ENCODE measurements at places on chromosomes 6 and 20.

GRCh38 chr20:44428174-44429016, 47.3 kb upstream of the TTPAL start:
- no peak for DNase-seq

DNA sequence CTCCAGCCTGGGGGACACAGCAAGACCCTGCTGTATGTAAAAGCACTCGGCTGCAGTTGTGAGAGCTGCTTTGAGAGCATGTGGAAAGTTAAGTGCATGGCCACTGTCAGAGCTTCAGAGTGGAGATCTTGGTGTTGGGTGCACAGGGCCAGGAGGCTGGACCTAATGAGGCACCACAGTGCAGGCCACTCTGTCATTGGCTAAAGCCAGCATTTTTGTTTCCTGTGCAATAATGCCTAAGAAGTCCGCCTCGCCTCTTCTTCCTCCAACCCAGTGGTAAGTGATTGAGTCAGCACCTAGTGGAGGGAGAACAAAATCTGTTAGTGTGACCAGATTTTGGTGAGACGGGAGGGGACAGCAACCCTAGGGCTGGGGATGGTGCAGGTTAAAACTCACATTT, 60.6 kb downstream of the SSR1 start:
- no peak for DNase-seq

DNA sequence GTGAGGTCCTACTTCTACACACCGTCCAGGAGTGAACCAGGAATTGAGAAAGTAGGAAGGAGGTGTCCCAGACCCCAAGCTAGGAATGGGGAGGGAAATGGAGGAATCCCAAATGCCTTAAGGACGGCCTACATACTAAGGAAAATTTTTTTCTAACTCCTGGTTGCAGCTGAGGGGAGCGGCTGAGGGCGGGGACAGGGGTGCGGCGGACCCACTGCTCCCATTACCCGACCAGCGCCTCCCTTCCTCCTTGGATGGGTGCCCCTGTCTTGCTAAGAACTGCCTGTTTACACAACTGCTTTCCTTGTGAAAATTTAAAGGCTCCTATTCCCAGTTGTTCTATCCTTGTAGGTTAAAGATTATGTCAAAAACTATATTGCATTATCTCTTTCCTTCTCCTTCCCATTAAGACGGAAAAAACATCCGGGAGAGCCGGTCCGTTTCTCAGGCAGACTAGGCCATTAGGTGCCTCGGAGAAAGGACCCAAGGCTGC, 699 bp upstream of the HSPA1B start:
- DNase-seq: no peak

DNA sequence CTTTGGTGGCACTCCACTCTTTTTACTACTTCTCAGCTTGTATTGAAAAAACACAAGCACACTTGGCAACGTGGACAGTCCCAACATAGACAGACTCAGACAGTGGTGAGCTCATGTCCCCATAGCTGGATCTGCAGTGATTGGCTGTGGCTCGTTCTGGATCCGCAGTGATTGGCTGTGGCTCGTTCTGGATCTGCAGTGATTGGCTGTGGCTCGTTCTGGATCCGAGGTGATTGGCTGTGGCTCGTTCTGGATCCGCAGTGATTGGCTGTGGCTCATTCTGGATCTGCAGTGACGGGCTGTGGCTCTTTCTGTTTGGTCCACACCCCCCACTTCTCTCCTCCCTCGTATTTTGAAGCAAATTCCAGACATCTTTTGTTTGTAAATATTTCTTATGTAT, 28.0 kb downstream of the OSBPL2 start:
- DNase-seq: no peak

- DNase-seq: no peak
Observed at GRCh38 chr20:17083738-17084137, 143.1 kb upstream of the PCSK2 start.

DNA sequence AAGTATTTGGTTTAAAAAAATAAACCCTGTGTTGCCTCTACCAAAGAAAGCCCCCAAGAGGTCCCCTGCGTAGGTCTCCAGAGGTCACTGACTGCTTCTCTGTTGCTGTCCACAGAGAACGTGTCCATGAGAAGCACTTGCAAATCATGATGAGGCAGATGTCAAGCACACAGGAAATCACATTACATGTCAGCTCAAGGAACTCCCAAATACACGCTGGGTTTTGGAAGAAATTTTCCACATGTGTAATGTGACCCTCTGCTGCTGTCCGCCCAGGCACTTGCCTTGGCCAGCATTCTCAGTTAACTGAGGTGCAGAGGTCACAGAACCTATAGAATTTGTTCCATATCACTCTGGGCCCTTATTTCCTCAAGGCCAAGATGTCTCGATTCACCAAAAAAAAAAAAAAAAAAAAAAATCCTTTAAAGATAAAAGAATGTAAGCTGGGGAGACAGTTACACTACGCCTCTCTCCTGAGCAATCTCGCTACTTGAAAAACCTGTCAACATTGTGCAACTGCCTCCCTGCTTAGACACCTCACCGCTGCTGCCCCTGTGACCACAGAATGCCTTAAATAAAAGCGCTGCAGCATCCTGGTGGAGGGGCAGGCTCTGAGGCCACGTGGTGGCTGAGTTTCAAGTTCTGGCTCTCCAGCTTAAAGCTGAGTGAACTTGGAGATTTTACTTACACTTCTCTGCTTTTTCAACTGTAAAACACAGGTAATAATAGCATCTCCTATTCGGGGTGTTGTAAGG, 42.3 kb downstream of the SLC22A23 start:
- DNase-seq: no peak

DNA sequence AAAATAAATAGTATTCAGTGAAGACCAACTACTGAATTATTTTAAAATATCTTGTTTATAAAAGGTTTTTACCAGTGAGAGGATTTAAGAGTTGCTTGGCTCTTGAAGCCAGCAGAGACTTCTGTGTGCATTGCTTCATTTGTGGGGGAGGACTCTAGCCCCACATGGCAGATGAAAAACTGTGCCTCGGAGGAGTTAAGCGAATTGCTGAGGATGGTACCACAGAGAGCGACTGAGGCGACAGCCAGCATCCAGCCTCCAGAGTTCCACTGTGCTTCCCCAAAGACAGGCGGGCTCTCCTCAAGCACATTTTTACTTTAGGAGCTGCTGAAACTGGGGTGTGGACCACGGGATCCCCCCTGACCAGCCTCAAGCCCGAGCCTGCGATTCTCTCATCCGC, 80.7 kb downstream of the THBS2 start:
- DNase-seq: no peak

- DNase-seq: no peak
Observed at GRCh38 chr6:145267076-145267867, 468.0 kb downstream of the EPM2A start.

DNA sequence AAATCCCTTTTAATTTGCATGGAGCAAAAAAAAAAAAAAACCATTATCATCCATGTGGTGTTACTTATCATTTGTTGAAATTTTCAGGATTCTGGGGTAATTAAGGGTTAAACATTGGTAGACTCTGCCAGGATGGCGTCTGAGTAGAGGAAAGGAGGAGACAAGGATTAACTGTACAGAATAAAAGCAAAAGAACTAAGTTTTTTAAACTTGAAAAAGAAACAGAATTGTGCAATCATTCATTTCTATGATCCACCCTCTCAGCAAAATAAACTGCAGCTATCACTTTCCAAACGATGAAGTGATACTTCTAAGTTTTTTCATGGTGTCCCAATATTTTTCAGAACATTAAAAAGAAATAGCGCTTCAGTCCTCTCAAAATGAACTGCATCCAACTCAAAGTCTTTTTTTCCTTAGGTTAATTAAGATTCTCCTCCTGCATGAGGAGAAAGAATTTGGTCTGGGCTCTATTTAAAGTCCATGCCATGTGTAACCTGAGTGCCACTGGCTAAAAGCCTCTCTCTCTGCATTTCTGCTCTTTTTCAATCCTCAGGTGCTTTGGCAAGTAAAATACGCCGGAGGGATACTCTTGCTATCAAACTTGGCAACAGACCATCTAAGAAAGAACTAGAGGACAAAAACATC, 69.5 kb upstream of the LTV1 start:
- no peak for DNase-seq

DNA sequence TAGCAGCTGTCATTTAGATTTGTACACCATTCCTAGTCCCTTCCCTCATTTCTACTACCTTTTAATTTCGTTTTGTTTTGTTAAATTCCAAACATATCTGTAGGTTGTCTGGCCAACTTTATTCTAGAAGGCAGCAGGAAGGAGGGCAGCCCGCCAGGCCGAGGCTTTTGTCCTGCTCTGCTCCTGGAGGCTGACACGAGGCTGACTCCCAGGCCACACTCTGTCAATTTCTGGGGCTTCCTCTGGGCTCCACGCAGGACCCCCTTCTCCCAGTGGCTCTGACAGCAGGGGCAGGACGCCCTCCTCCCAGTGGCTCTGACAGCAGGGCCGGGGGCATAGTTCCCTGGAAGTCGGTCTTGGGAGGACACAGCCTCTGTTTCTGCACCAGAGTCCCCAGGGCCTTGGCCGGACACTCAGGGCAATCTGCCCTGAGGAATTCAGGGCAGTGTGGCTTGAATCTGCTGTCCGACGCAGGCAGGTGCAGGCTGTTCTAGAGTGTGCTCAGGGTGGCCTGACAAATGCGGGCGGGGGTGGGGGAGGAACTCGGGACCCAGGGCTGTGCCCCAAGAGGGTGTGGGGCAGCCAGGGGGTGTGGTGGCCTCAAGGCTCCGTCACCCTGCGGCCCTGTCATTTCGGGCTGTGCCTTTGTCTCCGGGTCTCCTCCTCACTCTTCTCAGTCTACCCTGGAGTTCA, 11.8 kb downstream of the SMOC2 start:
- DNase-seq: no peak

- no peak for DNase-seq
Observed at GRCh38 chr6:6697620-6698019, 109.1 kb downstream of the LY86 start.

GRCh38 chr6:165641672-165642156, 21.3 kb downstream of the PDE10A start:
- DNase-seq: no peak

DNA sequence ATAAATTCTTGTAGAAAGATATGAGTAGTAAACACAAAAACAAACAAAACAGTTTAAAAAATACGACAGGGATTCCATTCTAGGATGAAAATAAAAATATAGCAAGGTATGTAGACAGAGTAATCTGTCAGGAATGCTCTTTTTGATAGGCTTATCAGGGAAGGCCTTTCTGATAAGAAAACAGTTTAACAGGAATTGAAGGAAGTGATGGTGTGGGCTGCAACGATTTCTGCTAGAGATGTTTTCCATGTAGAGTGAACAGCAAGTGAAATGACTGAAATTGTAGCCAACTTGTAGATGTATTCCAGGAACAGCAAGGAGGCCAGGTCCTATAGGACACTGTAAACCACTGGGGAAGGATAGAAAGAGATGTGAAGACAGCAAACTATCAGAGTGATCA, 689.7 kb upstream of the GJE1 start:
- no peak for DNase-seq

DNA sequence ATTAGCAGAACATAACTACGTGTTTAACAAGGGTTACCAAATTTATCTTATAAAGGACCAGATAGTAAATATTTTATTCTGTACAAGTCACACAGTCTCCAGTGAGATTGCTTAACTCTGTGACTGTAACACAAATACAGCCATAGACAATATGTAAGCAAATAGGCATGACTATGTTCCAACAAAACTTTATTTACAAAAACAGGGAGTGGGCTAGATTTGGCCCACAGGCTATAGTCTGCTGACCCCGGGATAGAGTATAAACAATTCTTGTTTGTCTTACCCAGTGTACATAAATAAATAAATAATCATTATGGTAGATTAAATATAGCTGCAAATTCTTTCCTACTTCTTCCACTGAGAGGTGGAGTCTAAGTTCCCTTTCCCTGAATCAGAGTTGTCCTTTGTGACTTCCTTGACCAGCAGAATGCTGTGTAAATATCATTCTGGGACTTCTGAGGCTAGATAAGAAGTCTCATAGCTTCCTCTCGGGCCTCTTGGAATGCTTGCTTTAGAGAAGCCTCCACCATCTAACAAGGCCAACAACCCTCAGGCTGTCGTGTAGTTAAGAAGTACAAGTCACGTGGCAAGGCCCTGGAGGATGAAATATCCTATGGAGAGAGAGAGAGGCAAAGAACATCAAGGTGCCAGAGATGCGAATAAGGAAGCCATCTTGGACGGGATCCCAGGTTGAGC, 59.1 kb upstream of the TMEM244 start:
- no peak for DNase-seq

- no peak for DNase-seq
Observed at GRCh38 chr6:17450397-17450796, 57.0 kb downstream of the CAP2 start.

GRCh38 chr20:2509794-2510193, 1.1 kb upstream of the ZNF343 start:
- DNase-seq: no peak

DNA sequence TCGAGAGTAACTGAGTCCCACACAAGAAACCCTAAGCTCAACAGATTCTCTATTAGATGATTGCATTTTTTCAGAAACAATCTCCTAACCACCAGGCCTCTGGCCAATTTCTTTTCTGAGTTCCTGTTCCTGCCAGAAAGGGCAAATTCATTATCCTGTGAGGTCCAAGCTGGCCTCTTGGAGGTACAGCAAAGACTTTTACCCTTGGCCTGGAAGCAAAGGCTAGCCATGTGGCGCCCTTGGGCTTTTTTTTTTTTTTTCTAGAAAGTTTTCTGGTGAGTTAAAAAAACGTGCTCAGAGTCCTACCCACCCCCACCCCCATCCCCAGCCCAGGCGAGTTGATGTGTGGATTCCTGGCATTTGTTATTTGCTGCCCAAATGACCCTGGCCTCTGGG, 59.0 kb upstream of the EEF1A1 start:
- no peak for DNase-seq

- no peak for DNase-seq
Observed at GRCh38 chr20:44081476-44081875, 105.5 kb downstream of the JPH2 start.

GRCh38 chr6:105402090-105402938, 568 bp downstream of the PREP start:
- DNase-seq: no peak

- DNase-seq: no peak
Observed at GRCh38 chr20:48776306-48776705, 51.5 kb downstream of the PREX1 start.

DNA sequence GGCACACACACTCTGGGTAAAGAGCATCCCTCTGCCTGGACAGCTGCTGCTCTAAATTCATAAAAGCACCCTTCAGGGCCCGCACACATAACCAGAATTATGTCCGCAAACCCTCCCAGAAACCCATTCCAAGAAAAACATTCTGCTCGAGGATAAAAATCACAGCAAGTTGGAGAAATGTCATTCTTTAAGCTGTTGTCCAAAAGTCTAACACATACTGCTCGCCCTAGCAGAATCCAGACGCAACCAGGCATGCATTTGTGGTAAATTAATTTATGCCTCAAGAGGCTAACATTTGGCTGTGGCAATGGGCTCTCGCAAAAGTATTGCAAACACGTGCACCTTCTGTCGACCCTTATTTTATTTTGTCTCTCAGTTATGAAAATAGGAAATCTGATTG, 116.1 kb upstream of the INSM1 start:
- no peak for DNase-seq

- DNase-seq: no peak
Observed at GRCh38 chr6:26064619-26065257, 22.5 kb upstream of the HFE start.

DNA sequence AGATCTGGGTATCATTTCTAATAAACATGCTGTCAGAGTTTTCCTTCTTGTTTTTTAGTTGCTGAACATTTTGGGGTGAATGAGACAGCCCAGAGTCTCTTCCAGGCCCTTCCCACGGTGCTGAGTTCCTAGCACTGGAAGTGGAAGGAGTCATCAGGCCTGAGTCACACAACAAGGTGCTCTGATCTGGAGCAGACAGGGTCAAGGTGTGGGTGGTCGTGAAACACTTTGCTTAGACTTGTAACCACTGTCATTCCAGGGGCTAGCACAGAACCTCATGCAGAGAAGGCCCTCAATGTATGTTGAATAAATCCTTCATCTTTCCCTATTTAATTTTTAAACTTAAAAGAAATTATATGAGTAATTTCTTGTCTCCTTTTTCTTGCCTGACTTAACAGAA, 60.6 kb downstream of the TXLNB start:
- no peak for DNase-seq
